Stimulated activated CD4-positive, alpha-beta T cell treated with anti-CD3 and anti-CD28 coated beads, Interleukin-1b, Interleukin-23, amount 100 ng/mL, for 1 hour (primary cell): ENCODE measurements at places on chromosomes 12 and 14.

DNA sequence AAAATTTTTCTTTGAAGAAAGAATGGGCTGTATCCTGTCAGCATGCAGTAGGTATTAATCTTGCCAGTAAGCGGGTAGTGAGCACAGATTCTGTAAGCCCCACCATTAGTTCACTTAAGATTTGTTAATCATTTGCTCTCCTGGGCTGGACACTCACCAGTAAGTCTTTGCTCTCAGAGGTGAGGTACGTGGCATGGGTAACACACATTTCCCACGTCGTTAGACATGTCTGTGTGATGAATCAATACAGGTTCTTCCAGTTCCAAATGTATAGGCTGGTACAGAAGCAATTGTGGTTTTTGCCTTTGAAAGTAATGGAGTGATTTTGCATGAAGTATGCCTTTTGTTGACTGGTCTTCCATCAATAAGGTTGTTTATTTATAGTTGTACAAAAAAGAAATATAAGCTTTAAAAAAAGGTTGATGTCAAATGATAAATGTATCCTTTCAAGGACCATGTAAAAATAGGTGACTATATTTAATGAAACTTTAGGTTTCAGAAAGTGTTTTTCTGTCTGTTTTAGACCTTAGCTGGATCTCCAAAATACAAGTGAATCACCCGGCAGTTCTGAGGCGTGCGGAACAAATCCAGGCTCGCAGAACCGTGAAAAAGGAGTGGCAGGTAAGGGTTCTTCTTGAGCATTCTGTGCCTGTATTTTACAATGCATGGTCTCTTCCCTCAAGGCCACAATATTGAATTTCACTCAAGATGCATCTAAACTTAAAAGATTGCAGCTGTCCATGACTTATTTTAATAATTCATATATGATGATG lies 45.5 kb downstream of the DERA start:
- no peak for DNase-seq

GRCh38 chr14:94213741-94214140 lies 39.6 kb downstream of the PPP4R4 start:
- no peak for DNase-seq

- no peak for DNase-seq
These were observed 219.8 kb downstream of the PTPRO start for GRCh38 chr12:15541996-15542631.

DNA sequence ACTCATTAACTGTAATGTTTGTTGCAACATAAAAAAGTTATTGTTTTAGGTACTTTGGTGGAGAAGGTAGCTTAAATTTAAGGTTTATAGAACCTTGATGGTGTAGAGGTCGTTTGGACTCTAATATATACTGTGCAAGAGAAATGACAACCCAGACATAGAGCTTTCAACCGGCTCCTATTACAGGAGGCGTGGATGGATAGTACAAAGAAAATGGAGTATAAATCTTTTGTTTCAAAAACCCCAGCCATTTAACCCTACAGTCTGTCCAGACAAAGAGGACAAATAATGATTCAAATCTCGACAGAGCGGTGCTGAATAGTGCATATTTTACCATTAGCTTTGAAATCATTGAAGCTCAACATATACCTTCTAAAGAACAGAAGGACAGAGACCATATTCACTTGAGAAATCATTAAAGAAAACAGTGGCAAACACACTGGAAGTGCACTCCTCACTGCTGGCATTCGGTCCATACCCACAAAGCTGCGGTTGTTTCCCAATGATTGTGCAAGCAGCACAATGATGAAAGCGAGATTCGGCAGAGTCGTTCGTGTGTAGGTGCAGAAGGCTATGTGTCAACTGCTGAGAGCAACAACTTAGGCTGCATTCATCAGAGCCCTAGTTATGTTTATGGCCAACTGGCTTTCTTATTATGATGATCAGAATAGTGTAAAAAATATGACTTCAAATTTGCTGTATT lies 688.6 kb downstream of the NOVA1 start:
- no peak for DNase-seq

DNA sequence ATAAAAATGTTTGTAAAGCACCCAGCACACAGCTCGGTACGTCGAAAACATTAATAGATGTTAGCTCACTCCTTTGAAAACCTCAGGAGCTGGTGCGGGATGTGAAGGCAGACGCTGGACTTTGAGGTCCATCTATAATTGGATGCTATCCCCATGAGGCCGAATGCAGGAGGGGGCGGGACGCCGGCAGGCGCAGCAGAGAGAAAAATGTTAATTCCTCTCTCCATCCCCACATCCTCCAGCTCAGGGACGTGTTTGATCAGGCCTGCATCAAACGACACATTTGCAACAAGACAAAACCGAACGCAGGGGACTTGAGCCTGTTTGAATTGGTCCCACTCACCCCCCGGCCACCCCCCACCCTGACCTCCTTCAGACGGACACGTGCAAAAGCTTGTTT lies 231.0 kb downstream of the RBM19 start:
- no peak for DNase-seq

- no peak for DNase-seq
These were observed 18.2 kb downstream of the RFX4 start for GRCh38 chr12:106601031-106601430.

GRCh38 chr12:13957576-13957975 lies 23.8 kb downstream of the GRIN2B start:
- no peak for DNase-seq

DNA sequence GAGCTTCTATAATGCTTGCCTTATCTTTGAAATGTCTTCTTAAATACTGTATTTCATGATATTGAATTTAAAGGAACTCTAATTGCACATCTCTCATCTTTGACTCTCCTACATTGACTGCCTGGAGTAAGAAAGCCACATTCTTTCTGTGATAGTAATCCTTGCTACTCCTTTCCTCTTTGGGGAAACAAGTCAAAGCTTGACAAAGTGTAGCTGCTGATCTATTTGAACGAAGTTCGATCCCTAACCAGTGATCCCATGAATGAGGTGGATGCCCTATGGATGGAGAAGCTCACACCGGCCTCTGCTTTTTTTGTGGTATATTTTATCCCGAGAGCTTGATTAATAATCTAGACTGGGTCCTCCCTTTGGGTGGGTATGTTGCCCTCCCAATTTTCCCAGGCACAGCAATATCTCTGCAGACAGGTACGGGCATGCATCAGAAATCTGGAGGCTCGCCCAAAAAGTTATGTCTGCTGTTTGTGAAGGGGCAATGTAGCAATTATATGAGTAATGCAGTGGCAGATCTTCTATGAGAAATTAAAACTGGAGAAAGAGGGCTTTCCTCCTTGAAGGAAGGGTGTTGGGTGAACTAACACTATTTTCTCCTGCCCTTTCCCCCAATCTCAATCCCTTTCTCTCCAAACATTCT lies 163.0 kb upstream of the FRMD6 start:
- DNase-seq, result no peak

- no peak for DNase-seq
These were observed 2.0 kb downstream of the RAN start for GRCh38 chr12:130873825-130874224.

GRCh38 chr12:76627346-76628135 lies 68.0 kb upstream of the OSBPL8 start:
- no peak for DNase-seq

DNA sequence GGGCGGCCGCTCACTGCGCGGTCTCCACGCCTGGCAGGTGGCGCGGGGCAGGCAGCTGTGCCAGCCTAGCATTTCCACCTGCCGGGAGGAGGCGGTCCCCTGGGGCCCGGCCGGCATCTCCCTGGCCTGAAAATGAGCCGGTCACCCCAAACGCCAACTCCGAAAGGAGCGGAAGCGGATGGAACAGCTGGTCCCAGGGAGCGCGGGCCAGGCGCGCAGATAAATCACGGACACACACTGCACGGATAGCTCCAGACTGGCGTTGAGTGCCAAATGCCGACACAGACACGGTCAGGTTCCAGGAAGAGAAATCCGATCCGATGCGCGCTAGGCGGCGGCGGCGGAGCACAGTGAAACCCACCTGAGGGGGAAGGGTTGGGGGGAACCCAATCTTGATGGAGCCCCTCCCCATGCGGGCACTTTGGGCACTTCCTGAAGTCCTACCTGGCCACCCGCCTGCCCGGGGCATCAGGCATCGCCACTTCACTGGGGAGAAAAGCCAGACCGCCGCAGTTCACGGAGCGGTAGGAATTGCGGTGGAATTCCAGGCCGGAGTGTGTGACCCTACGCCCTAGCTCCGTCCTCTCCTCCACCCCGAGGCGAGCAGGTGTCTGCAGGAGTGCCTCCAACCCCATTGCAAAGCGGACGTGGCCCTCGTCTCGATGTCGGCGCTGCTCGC lies 624 bp upstream of the PLEKHD1 start:
- no peak for DNase-seq

DNA sequence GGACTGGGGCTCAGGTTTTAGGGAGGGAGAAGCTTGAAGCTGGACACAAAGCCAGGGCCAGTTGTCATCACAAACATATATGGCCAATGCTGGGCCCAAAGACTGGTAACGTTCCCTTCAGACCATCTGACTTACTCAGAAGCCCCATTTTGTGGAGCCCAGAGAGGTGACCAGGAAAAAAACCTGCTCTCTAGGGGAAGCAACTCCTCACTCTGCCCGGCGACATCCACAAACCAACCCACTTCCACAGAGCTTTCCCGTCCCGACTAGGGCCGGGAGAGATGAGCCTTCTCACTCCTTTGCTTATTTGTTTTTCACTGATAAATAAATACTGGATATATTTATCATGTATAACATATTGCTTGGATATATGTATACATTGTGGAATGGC lies 180.9 kb upstream of the RTL1 start:
- DNase-seq, result no peak
